ENCODE measurements at places on chromosomes 3 and 15. TPM values are rescaled to one million over a fixed set of nuclear protein-coding genes. Genes with fewer than 3 reads are reported as not detected.

The PROK2 gene
- not detected for total RNA-seq

The NT5DC2 gene
- 14.3 TPM for total RNA-seq

The PRR23C gene
- not detected for total RNA-seq

The CYFIP1 gene
- 40.6 TPM for total RNA-seq

The C2CD4B gene
- total RNA-seq, result 0.17 TPM

The IGSF10 gene
- not detected for total RNA-seq

The XIRP1 gene
- total RNA-seq, result 0.25 TPM

The DUOX1 gene
- 0.07 TPM for total RNA-seq

The EIF1B gene
- 36.2 TPM for total RNA-seq

The ANKUB1 gene
- total RNA-seq, result not detected

The KLF13 gene
- 248 TPM for total RNA-seq

The WDR93 gene
- total RNA-seq, result not detected

The PAQR5 gene
- not detected for total RNA-seq

The USP4 gene
- 95.2 TPM for total RNA-seq

The SNTN gene
- not detected for total RNA-seq

The SPESP1 gene
- total RNA-seq, result 0.56 TPM

The TRPM1 gene
- total RNA-seq, result not detected

The MME gene
- total RNA-seq, result not detected

The SLC6A1 gene
- not detected for total RNA-seq

The RBP2 gene
- not detected for total RNA-seq

The HRG gene
- not detected for total RNA-seq

The TMEM40 gene
- not detected for total RNA-seq

The COL7A1 gene
- 1.9 TPM for total RNA-seq

The ZSCAN2 gene
- 6.5 TPM for total RNA-seq

The OR5K2 gene
- total RNA-seq, result not detected

The HCLS1 gene
- total RNA-seq, result 383 TPM

The ARL6 gene
- 3.8 TPM for total RNA-seq

The SGO1 gene
- 24.0 TPM for total RNA-seq

The LTF gene
- total RNA-seq, result not detected

The CNTN6 gene
- not detected for total RNA-seq
